Nephron progenitor cell (in vitro differentiated cells): ENCODE measurements at places on chromosomes 6 and 20.

GRCh38 chr6:47231151-47231550 lies 78.6 kb downstream of the TNFRSF21 start:
- no peak for DNase-seq

- no peak for DNase-seq
Measured at GRCh38 chr20:33964441-33964840, 29.3 kb upstream of the RALY start.

DNA sequence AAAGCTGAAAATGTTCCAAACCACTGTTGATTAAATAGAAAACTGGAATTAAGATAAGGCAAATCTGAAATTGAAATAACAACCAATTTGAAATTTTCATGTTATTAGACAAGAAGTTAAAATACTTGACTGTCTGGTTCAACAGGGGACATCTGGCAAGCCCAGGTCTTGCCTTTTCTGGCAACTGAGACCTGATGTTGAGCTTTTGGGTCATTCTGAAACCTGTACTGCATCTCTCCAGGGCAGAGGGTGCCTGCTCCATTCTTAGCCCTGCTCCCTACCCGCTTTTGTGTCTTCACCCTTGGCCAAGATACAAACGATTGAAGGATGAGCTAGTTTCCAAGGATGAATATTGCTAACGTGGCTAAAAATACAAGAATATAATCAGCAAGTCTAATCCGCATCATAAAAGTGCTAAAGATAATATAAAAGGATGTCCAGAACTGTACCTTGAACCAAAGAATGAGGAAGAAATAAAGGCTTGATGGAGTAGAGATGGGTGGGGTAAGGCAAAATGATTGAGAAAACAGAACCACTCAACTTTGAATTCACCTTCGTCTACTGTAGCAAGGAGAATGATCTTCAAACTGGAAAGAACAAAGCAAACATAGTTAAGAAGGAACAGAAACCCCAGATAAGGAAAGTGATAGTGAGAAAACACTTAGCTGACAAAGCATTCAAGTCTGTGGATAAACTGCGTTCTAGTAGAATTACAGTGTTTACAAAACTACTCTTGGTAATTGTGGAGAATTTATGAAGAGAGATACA lies 109.8 kb upstream of the MAN1A1 start:
- no peak for DNase-seq

DNA sequence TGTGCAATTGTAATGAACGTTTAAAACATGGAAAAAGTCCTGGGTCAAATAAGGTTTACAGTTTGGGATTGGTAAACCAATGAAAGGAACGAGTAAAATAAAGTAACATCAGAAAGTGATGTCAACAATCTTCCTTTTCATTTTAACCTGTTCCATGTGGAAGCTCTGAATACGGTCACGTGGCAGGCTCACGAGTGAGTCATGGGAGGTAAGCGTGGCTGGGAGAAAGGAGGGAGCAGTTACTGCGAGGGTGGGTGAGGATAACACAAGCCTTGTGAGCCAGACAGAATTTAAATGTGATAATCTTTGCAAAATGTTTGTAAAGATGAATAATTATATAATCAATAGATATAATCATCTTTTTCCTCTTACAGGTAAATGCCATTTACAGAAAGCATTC lies 171.3 kb upstream of the HDAC2 start:
- no peak for DNase-seq

- DNase-seq: no peak
Measured at GRCh38 chr6:125987026-125987617, 782 bp downstream of the TRMT11 start.
